NCI-H2107 (cell line): ENCODE measurements at places on chromosomes 4 and X.

GRCh38 chr4:112288455-112288854 is 2.8 kb upstream of the TIFA start:
- DNase-seq, result no peak

GRCh38 chrX:76643590-76643989 is 216.1 kb downstream of the MAGEE1 start:
- no peak for DNase-seq

- no peak for DNase-seq
Measured at GRCh38 chr4:95296052-95296451, 252.7 kb downstream of the UNC5C start.

GRCh38 chrX:9855561-9856283 is 69.5 kb downstream of the SHROOM2 start:
- DNase-seq, result no peak

DNA sequence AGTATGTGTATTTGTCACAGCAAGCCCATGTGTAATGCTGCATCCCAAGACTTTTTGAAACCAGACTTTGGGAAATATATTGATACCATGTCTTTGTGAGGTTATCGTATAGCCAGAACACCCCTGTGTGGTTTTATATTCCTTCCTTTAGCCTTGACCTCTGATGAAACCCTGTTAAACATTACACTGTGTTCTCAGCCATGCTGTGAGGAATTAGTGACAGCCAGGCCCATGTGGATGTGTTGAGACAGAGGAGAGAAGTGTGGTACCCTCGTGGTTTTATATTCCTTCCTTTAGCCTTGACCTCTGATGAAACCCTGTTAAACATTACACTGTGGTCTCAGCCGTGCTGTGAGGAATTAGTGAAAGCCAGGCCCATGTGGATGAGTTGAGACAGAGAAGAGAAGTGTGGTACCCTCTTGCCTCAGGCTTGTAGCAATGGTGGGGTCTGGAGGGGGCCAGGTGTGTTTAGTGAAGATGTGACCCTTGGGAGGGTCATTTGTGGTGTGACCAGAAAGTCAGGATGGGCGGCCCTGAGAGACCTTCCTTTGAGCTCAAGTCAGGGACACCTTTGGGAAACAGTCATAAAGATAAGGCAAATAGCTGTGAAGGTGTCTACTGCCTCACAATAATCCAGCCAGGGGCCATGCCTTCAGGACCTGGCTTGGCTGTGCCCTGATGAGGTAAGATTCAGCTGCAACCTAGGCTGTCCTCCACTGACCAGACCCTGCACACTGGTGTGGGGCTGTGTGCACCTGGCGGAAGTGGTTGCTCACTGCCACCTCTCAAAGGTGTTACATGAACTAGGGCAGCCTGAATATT is 110.0 kb downstream of the IRF2 start:
- DNase-seq, result no peak

DNA sequence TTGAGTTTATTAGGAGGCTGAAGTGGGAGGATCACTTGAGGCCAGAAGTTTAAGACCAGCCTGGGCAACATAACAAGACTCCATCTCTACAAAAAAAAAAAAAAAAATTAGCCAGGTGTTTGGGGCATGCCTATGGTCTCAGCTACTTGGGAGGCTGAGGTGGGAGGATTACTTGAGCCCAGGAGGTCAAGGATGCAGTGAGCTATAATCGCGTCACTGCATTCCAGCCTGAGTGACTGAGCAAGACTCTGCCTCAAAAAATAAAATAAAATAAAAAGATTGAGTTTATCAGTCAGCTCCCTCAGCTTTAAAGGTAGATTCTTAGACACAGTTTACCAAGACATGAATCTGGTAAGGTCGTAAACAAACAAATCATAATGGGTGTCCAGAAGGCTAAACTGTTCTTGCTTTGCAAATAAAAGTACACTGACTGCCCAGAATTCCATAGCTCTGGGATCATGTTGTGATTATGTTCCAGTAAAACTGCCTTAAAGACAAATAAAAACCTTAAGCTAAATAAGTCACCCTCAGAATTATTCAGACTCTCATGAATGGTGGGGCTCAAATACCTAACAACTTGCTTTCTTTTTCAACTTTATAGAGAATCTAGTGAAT is 18.7 kb downstream of the APOO start:
- DNase-seq, result no peak

GRCh38 chr4:17276776-17277175 is 235.1 kb downstream of the QDPR start:
- DNase-seq, result no peak

DNA sequence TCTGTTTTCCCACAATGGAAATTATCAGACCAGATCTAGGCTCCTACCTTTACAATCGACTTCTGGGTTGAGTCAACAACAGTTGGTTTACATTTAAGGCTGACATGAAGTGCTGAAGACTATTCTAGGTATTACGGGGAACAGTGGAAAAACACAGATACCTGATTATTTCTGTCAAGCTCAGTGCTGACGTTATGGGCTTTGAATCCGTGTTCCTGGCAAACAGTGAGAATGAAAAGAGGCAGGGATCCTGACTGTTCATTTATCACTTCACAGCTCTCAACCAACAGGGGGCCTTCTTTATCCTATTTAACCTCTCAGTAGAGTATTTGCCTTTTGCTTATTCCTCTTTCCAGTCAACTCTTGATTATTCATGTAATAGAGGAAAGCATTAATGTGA is 43.1 kb downstream of the TMEM164 start:
- DNase-seq, result no peak

DNA sequence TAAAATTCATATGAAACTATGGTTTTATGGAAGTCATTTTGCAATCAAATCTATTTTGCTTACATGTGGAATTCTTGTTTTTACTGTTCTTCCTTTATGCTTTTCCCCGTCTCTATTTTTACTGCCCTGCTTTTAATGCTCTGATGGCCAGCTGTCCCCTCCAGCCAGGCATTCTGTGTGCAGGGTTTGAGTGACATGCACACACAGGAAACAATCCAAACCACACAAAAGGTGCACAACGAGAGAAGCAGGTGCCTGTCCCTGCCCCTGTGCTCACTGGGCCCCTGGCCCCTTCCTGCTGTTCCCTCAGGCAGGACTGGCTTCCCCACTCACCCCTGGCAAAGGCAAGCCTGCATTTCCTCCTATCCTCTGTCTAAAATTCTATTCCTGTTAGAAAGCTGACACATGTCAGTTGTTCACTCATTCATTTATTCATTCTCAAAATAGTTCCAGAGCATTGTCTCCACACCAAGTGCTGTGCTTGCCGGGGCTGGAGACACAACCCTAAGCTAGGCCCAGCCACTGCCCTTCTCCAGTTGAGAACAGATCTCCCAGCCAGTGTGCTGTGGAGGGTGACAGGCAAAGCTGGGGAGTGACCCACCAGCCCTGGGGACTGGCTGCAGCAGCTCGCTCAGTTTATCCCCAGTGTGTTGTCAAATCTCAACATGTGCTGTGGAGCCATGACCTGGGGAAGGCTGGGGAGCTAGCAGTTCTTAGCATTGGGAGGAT is 346.3 kb downstream of the FBXW7 start:
- DNase-seq, result no peak

DNA sequence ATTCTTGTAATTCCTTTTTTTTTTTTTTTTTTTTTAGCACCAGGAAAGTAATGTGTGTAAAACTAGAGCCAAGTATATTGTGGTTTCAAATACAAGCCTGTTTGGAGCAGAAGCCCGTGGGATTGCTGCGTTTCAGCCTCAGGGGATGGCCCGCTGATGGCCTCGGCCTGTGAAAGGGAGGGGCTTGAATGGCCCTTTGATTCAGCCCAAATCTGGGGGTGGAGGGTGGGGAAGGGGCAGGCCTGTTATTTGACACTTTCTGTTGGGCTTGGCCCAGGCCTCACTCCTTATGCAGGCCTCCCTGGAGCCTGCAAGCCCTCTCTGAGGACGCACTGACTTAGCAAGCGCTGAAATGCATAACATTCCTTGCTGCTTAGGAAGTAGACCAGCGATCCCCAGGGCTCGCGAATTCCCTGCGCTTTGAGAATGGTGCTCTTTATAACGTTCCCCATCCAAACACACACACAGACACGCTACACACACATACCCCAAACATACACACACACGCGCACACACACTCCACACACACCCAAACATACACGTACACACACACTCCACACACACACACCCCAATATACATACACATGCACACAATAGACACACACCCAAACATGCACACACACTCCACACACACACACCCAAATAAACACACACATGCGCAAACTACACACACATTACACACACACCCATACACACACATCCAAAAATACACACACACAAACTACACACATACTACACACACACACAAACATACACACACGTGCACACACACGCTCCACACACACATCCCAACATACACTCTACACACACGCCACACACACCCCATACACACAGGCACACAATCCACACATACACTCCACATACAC is 29.6 kb downstream of the TLR10 start:
- DNase-seq, result peak; percentile 22

DNA sequence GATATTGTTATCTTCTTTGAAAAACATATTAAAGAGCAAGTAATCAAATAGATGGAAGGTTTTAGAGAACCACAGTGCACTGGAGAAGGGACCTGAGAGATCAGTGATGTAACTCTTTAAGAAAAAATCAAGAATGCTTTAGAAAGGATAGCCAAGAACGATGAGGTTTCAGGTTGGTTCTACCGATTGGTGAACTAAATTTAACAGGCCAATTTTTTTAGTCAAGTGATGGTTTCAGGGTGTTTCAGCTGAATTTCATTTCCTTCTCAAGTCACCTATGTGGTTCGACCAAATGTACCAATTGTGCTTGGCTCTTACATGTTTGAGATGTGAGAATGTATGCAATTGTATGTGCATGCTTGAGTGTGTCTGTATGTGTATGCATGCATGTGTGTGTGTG is 26.5 kb downstream of the HS3ST1 start:
- no peak for DNase-seq

DNA sequence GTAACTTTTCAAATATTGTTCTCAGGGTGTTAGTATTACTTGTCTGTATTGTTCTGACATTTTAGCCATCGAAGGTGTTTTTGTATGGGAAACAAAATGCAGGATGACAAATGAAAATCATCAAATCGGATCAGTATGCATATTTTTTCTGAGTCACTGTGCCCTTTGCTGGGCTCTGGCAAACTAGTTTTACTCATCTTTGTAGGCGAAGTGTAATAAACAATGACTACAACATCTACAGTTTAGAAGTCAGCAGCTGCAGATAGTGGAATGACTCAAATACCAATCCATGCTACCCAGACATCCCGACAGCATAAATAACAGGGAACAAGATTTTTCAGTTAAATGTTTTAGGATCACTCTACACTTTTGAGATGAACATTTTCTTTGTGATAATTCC is 557.3 kb upstream of the TENM3 start:
- no peak for DNase-seq

DNA sequence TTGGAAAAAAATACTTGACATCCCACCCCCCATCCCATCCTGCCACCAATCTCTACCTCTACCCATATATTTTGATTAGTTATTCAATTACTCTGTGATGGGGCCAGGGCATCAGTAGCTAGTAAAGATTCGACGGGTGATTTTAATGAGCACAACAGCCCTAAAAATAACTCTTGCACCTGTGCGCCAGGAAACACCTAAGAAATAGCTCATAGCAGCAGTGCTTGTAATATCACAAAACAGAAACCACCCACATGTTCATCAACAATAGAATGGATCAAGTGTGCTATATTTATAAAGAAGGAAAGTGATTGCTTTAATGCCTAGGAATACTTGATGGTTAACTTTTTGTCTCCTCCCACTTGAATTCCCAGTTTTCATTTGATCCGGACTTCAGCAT is 225.6 kb upstream of the LCORL start:
- no peak for DNase-seq

DNA sequence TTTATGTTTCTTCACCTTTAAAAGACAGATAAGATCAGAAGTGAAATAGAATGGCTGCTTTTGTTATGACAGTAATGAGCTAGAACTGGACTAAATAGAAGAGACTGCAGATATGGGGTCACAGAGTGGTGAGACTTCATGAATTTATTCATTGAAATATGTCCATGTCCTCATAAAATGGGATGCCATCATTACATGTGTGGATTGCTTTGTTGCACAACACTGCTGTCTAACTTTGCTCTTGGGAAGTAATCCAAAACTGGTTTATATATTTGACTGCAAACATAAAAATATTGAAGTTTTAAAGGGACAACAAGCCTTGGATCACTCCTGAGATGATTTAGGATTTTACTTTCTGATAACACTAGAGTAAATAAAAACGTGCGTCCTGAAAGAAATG is 209.2 kb upstream of the FAT4 start:
- no peak for DNase-seq

DNA sequence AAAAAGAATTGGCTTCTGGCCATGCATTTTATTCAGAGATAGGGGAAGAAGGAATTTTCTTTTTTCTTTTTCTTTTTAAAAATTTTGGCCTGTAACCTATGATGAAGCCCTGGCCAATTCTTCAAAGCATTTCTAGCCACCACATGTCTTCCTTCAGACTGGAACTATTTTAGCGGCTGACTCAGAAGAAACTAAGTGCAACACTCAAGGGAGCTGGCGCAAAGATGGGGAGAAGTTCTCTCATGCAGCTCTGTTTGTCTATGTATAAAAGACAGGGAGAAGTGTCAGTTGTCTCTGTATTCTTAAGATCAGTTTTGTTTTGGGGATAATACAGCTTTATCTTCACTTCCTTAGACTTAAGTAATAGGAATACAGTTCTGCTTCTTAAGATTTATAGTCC is 46.1 kb downstream of the MBNL3 start:
- DNase-seq, result no peak

- DNase-seq, result no peak
Measured at GRCh38 chrX:67784712-67785111, 240.9 kb downstream of the AR start.

- DNase-seq, result no peak
Measured at GRCh38 chrX:153884136-153884535, 1.8 kb downstream of the L1CAM start.

- DNase-seq, result no peak
Measured at GRCh38 chr4:7148337-7148736, 44.0 kb upstream of the SORCS2 start.

- DNase-seq, result no peak
Measured at GRCh38 chrX:8672176-8672575, 59.8 kb downstream of the ANOS1 start.

- DNase-seq, result no peak
Measured at GRCh38 chrX:12987340-12987739, 12.4 kb downstream of the TMSB4X start.

- no peak for DNase-seq
Measured at GRCh38 chrX:43552703-43553102, 103.4 kb upstream of the MAOA start.
